Suprapubic skin (tissue), 4 donors: ENCODE measurements at places on chromosomes 3 and 15. TPM values are rescaled to one million over a fixed set of nuclear protein-coding genes. Genes with fewer than 3 reads are reported as not detected.

DNA sequence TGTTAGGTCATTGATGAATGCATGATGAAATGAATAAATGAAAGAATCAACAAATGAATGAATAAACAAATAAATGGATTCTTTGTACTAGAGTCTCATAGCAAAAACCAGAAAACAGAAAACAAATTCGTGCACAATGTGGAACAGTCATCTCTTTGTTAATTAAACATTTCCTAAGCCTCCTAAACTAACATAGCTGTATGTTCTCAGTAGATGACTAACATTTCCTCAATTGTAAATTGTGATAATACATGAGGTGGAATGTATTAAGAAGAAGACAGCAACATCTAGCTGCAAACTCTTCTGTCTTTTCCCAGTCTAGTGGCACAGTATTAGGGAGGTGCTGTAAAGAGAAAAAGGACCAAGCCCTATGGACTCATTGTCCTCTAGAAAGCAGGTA lies 1021.0 kb downstream of the MCTP2 start:
- DNase-seq: no peak
- no peak overlapping the region for H3K4me3 ChIP-seq
- H3K4me1 ChIP-seq: no peaks in the 10 kb centered on the region

P3H2 gene
- 29.9 TPM for total RNA-seq

MKRN3 gene
- 0.55 TPM for total RNA-seq

GRCh38 chr15:57962887-57963286 lies 102.6 kb downstream of the ALDH1A2 start:
- H3K27me3 ChIP-seq: peaks cover 2% of the 10 kb centered on the region
- no peaks in the 10 kb centered on the region for H3K4me1 ChIP-seq
- no peak overlapping the region for H3K27ac ChIP-seq

TTLL13 gene
- not detected for total RNA-seq

DNA sequence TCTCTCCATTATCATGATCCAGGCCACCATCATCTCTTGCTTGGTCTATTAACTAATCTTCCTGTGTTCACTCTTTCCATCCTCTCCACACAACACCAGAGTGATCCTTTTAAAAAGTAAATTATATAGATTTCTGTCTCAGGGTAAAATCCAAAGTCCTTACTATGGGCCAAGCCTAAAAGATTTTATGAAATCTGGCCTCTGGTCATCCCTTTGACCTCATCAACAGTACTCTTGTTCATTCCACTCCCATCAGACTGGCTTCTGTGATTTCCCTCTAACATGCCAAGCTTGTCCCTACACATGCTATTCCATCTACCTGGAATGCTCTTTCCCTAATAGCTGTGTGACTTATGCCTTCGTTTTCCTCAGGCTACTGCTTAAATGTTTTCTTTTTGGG lies 8.3 kb upstream of the TIPARP start:
- peaks cover 16% of the 10 kb centered on the region for H3K4me1 ChIP-seq
- no peak overlapping the region for H3K4me3 ChIP-seq
- no peak for DNase-seq
- H3K27ac ChIP-seq: no peak overlapping the region
- H3K36me3 ChIP-seq: no peaks in the 10 kb centered on the region

DNA sequence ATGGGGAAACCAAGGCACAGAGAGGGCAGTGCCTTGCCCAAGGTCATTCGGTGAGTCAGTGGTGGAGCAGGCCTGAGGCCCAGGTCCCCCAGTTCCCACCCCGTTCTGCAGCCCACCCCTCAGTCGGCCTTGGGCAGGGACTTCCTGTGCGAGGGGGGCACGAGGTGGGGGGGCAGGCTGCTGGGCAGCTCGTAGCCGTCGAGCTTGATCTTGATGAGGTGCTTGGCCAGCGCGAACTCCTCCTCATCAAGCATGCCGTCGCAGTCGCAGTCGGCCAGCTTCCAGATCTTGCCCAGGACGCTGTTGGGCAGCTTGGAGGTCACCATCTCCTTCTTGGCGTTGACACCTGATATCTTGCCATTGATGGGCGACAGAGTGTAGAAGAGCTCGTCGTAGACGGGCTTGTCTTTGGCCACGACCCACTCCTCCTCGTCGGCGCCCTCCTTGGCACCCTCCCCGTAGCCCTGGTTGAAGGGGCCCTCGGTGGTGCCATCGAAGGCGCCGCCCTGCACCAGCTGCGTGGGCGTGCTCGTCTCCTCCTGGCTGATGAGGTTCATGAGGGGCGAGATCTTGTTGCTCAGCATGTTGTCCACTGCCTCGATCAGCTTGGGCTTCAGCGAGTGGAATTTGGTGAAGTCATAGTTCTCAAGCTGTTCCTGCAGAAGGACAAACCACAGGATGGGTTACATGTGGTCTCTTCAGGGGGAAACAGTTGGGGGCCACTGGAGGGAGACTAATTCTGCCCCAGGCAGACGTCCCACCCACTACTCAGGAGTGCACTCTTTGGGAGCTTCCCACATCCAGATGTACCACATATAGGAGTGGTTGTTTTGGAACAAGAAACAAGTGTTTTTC lies 6.9 kb upstream of the SPTBN5 start:
- H3K4me1 ChIP-seq: peaks cover 12% of the 10 kb centered on the region
- H3K27ac ChIP-seq: no peak overlapping the region
- no peak for DNase-seq
- no peaks in the 10 kb centered on the region for H3K27me3 ChIP-seq
- H3K4me3 ChIP-seq: no peak overlapping the region

GRCh38 chr3:57068437-57069089 lies 8.1 kb downstream of the SPATA12 start:
- peak overlapping the region; percentile 79 for H3K27ac ChIP-seq
- no peaks in the 10 kb centered on the region for H3K36me3 ChIP-seq
- no peaks in the 10 kb centered on the region for H3K27me3 ChIP-seq
- DNase-seq: peak; percentile 81
- peaks cover 45% of the 10 kb centered on the region for H3K4me1 ChIP-seq

C2CD4B gene
- 2.0 TPM for total RNA-seq

- no peaks in the 10 kb centered on the region for H3K4me1 ChIP-seq
- no peak overlapping the region for H3K27ac ChIP-seq
- H3K27me3 ChIP-seq: no peaks in the 10 kb centered on the region
- H3K36me3 ChIP-seq: no peaks in the 10 kb centered on the region
- no peak overlapping the region for H3K4me3 ChIP-seq
Observed at GRCh38 chr15:39118510-39118909, 462.4 kb upstream of the THBS1 start.

DNA sequence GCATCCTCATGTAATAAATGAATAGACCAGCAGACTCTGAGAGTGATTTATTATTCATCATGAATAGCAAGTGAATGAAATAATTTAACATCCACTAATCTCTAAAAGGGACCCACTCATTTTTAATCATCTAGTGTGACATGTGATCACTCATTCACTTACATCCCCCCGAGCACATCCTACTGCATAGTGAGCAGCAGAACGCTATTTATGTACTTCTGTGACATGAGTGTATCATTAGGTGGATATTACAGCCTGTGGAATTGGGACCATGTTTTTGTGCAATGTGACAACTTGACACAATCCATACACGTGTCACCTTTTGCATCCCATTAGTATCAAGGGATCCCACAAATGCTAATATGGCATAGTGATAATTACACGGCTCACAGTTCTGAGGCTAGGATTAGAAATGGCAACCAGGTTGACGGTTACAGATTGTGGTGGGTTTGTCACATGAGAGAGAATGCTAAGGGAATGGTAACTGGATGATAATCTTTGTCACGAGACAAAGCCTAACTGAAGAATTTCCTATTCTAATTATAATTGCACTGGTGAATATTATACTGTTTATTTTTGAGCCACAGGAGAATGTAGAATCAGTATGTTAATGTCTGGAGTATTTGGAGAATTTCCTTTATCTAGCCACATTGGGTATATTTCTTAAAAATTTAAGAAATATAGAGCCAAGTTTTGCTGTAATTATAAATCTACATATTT lies 595.2 kb upstream of the TBL1XR1 start:
- H3K36me3 ChIP-seq: no peaks in the 10 kb centered on the region
- H3K4me3 ChIP-seq: no peak overlapping the region
- H3K4me1 ChIP-seq: no peaks in the 10 kb centered on the region
- no peak for DNase-seq
- no peaks in the 10 kb centered on the region for H3K27me3 ChIP-seq

TRPC1 gene
- 5.0 TPM for total RNA-seq

- H3K4me1 ChIP-seq: no peaks in the 10 kb centered on the region
- H3K27me3 ChIP-seq: no peaks in the 10 kb centered on the region
- DNase-seq: no peak
- H3K27ac ChIP-seq: no peak overlapping the region
- no peak overlapping the region for H3K4me3 ChIP-seq
Observed at GRCh38 chr3:29307295-29307694, 26.4 kb downstream of the RBMS3 start.

- peaks cover 18% of the 10 kb centered on the region for H3K36me3 ChIP-seq
- no peaks in the 10 kb centered on the region for H3K27me3 ChIP-seq
- H3K4me1 ChIP-seq: no peaks in the 10 kb centered on the region
Observed at GRCh38 chr15:67701669-67702068, 123.6 kb upstream of the SKOR1 start.

- no peaks in the 10 kb centered on the region for H3K27me3 ChIP-seq
- no peaks in the 10 kb centered on the region for H3K36me3 ChIP-seq
- H3K4me3 ChIP-seq: no peak overlapping the region
- peaks cover 42% of the 10 kb centered on the region for H3K4me1 ChIP-seq
- H3K27ac ChIP-seq: no peak overlapping the region
Observed at GRCh38 chr15:90863987-90864386, 4.4 kb upstream of the FURIN start.

DNA sequence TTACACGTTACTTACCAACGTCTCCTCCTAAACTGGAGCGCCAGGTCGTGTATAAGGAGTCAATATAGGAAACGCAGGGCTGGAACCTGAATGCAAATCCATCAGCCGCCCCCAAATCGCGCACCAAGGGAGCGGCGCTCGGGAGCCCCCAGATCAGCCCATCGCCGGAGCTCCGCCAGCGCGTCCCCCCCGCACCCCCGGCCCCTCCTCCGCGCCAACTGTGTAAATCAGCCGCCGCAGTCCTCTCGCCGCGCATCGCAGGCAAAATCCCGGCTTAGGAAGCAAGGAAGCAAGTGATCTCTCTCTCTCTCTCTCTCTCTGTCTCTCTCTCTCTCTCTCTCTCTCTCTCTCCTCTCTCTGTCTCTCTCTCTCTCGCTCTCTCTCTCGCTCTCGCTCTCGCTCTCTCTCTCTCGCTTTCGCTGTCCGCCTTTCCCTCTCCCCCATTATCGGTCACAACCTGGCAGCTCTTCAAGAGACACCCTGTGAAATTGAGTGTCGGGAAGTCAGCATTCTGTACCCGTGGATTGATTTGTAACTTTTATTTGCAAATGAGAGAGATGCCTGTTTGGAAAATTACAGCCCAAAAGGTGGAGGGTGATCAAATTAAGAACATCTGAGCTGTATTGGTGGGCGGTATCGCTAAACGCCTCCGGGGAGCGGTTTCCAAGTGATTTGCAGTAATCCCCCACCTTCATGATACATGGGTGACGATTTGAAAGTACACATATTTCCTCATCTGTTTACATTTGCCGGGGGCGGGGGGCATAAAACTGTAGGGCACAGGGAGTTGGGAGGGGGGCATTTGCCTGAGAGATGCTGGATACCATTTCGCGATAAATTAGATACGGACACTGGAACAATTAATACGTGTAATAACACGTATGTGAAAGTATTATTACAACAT lies 645 bp upstream of the SLITRK3 start:
- H3K27ac ChIP-seq: no peak overlapping the region
- peaks cover 79% of the 10 kb centered on the region for H3K27me3 ChIP-seq
- no peaks in the 10 kb centered on the region for H3K36me3 ChIP-seq
- peaks cover 41% of the 10 kb centered on the region for H3K4me1 ChIP-seq
- peak overlapping the region; percentile 46 for H3K4me3 ChIP-seq
- no peak for DNase-seq

- no peaks in the 10 kb centered on the region for H3K36me3 ChIP-seq
- H3K27ac ChIP-seq: no peak overlapping the region
- no peaks in the 10 kb centered on the region for H3K4me1 ChIP-seq
- no peak overlapping the region for H3K4me3 ChIP-seq
- H3K27me3 ChIP-seq: no peaks in the 10 kb centered on the region
Observed at GRCh38 chr3:140276703-140277102, 341.7 kb downstream of the CLSTN2 start.

DPP8 gene
- total RNA-seq: 28.4 TPM

- DNase-seq: no peak
- no peak overlapping the region for H3K4me3 ChIP-seq
- peak overlapping the region; percentile 36 for H3K27ac ChIP-seq
Observed at GRCh38 chr3:114496466-114496865, 202.6 kb downstream of the TIGIT start.

DNA sequence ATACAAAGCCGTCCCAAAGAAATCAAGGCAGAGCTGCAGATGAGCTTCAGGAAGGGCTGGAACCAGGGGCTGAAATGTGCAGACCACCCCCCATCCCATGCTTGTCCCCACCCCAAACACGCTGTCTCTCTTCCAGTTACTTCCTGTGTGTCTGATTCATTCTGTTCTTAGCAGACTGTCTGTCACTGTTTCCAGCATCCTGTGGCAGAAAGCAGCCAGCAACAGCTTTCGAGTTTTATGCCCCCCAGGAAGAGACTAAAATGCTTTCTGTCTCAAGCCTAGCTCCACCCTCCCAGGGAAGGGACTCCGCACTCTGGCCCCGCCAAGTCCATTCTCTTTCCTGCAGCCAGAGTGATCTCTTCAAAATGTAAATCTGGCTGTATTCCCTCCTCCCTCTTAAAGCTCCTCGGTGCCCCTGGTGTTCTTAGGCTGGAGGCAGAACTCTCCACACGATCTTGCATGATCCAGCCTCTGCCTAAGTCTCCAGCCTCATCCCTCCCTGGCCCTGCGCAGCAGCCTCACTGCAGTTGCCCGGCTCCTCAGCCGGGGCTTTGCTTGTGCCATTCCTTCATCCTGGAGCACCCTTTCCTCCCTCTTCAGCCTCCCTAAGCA lies 41.5 kb downstream of the HRH1 start:
- H3K27ac ChIP-seq: no peak overlapping the region
- H3K27me3 ChIP-seq: no peaks in the 10 kb centered on the region
- no peaks in the 10 kb centered on the region for H3K36me3 ChIP-seq

DNA sequence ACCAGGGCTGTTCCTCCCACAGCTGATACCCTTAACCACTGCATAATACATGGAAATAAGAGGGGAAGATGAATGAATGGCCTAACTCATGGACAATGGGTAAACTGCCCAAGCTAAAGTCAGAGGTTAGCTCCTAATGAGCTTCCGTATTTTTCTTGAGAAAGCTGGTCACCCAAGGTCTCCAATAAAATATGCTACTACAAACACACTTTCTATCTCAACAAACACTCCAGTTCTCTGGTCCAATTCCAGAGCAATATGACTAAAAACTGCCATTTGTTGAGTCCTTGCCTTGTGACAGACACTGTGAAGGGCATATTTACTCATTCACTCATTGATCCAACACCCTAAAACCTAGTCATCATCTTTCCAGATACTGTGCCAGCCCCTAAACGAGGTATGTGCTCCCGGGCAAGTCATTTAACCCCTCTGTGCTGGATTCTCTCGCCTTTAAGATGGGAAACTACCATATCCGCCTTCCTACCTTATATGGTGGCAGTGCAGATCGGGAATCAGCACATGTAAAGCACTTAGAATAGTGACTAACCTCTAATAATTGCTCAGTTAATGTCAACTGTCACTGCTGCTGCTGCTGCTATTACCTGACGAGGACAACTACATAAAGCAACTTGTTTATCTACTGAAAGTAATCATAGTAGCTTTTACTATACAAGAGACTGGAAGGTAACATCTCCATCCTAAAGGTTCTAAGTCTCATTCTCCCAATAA lies 89.1 kb downstream of the XXYLT1 start:
- no peaks in the 10 kb centered on the region for H3K36me3 ChIP-seq
- DNase-seq: no peak
- no peak overlapping the region for H3K27ac ChIP-seq
- H3K4me1 ChIP-seq: peaks cover 36% of the 10 kb centered on the region

GRCh38 chr3:124121379-124122312 lies 129.7 kb upstream of the ROPN1 start:
- H3K27me3 ChIP-seq: no peaks in the 10 kb centered on the region
- no peak for DNase-seq
- peaks cover 10% of the 10 kb centered on the region for H3K4me1 ChIP-seq
- no peaks in the 10 kb centered on the region for H3K36me3 ChIP-seq
- no peak overlapping the region for H3K4me3 ChIP-seq
